Effector memory CD8-positive, alpha-beta T cell (primary cell): ENCODE measurements at places on chromosomes 13 and 19.

DNA sequence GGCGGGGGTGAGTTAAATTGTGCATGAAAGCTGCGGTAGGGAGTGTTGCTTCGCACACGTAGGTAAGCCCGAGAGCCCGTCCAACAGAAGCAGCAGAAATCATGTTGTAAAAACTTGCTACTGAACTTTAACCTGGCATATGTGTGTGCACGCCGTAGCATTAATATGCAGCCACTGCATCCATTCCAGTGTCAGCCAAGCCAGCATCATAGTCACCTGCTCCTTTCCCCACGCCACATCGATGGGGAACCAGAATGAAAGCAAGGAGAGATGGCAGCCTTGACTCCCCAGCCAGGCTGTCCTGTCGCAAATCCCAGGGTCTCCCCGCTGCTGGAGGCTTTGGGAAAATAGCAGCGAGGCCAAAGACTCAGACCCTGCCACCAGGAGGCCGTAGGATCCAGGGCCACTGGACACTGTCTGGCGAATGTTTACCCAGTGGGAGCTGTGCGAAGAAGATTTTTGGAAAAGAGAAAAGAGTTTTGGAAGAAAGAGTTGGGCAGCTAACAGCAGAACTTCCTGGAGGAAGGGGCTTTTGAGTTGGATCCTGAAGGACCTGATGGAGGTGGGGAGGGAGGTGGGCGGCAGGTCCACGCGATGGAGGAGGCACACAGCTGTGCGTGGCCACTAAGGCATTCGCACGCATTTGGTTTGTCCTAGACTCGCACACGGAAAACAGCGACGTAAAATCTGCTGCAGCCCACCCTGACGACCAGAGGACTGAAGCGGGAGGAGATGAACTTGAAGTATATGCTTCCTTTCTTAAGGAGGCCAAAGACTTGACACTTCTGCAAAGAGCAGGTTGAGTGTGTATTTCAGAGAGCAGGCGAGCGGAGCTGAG lies 48.7 kb upstream of the RANBP3 start:
- no peak overlapping the region for H3K27ac ChIP-seq
- H3K4me1 ChIP-seq: no peaks in the 10 kb centered on the region
- no peak overlapping the region for H3K4me3 ChIP-seq
- H3K36me3 ChIP-seq: no peaks in the 10 kb centered on the region
- no peak for DNase-seq
- peaks cover 16% of the 10 kb centered on the region for H3K27me3 ChIP-seq

DNA sequence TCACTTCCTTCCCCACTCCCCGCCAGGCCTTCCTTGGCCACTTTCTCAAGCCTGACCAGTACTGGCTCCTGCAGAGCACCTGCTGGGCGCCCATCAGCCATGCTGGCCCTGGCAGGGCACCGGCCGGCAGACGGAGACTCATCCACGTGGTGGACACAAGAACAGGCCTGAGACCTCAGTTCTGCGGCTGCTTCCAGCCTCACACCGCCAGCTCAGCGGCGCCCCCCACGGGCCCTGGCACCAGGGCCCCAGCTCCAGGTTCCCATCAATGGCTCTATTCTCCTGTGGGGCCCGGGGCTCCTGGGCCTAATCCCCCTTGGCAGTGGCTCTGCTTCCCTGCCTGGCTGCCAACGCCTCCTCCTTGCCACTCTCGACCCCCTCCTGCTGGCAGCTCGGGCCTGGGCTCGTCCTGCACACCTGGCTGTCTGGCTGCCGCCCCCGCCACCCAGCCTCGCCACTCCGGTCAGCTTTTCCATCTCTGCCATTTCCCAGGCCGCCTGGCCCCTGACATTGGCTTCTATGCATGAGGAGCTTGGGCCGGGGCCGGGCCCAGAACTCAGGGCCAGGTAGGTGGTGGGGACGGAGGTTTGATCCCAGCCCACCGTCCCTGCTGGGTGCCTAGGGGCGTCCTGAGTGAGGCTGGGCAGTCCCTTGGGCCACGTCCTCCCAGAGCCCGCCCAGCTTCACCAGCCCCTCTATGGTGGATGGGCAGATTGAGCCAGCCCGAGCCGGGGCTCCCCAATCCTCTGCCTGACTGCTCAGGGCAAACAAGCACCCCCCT lies 6.2 kb downstream of the NDUFA11 start:
- H3K4me3 ChIP-seq: no peak overlapping the region
- H3K27ac ChIP-seq: no peak overlapping the region
- H3K4me1 ChIP-seq: peaks cover 13% of the 10 kb centered on the region
- no peak for DNase-seq
- no peaks in the 10 kb centered on the region for H3K27me3 ChIP-seq
- peaks cover 14% of the 10 kb centered on the region for H3K36me3 ChIP-seq

DNA sequence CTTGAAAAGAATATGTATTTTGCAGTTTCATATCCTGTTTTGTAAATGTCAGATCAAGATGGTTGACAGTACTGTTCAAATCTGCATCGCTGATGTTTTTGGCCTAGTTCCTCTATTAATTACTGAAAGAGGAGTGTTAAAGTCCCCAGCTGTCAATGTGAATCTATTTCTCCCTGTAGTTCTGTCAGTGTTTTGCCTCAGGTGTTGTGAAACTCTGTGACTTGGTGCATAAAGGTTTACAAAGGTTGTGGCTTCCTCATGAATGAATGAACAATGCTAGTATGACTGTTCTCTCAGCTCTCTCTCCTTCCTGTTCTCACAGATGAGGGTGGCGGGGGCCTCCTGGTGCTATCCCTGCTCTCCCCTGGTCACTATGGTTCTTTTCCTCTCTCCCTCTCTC lies 142.4 kb downstream of the MYCBP2 start:
- no peak for DNase-seq
- peak overlapping the region; percentile 72 for H3K27ac ChIP-seq
- H3K4me3 ChIP-seq: no peak overlapping the region
- H3K4me1 ChIP-seq: peaks cover 6% of the 10 kb centered on the region
- H3K36me3 ChIP-seq: peaks cover 82% of the 10 kb centered on the region
- H3K27me3 ChIP-seq: no peaks in the 10 kb centered on the region

DNA sequence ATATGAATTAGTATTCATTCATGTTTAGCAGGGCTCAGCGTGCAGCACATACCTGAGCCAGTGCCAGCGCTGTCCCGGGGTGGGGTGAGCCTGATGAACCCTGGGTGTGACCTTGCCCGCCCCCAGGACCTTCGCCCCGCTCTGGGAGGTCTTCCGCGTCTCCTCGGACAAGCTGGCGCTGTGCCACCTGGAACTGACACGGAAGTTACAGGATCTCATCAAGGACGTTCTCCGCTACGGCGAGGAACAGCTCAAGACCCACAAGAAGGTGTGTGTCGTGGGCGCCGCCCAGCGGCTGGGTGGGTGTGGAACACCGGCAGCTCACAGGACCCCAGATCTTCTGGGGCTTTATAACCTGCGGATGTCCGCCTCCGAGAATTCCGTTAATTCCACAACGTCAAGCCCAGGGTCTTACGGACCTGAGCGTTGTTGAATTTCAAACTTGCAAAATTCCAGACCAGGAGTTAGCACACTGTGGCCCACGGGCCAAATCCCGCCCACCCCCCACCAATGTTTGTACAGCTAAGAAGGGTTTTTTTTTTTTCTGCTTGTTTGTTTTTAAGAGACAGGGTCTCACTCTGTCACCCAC lies 15.4 kb downstream of the FCHO1 start:
- DNase-seq: no peak
- H3K27me3 ChIP-seq: no peaks in the 10 kb centered on the region
- peaks cover 4% of the 10 kb centered on the region for H3K4me1 ChIP-seq

DNA sequence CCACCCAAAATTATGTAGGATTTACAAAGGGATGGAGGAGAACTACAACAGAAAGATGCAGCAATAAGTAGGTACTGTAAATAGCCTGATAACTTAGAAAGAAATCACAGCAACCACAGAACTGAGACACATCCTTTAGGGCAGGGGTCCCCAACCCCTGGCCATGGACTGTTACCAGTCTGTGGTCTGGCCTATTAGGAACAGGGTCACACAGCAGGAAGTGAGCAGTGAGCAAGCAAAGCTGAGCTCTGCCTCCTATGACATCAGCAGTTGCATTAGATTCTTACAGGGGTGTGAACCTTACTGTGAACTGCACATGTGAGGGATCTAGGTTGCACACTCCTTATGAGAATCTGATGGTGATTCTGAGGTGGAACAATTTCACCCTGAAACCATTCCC lies 997.6 kb downstream of the DIAPH3 start:
- H3K27ac ChIP-seq: no peak overlapping the region
- H3K36me3 ChIP-seq: no peaks in the 10 kb centered on the region
- H3K4me1 ChIP-seq: no peaks in the 10 kb centered on the region
- H3K4me3 ChIP-seq: no peak overlapping the region

DNA sequence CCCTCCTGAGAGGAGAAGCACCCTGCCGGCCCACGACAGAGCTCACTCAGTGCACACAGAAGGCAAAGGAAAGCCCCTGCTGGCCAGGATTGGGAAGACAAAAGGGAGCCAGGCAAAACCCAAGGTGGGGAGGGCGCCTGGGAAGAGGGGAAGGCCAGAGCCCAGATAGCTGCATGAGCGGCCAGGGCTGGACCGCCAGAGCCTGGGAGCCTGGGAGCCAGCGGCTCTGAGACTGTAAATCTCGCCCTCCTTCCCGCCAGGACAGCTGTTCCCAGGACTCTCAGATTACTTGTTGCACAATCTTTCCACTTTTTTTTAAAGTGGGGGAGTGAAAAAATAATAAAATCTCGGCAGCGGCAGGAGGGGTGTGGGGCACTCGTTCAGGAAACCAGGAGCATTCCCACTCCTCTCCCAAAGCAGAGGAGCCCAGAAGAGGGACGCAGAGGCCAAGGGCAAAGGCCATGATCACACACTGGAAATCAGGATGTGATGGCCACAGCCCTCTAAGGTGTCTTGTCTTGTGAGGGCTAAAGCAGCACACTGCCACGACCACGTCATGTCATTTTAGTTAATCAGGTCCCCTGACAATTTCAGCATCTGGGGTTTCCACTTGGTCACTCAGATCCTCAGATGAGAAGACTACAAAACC lies 19.6 kb upstream of the EPHX3 start:
- no peak for DNase-seq
- H3K4me3 ChIP-seq: no peak overlapping the region
- H3K4me1 ChIP-seq: no peaks in the 10 kb centered on the region
- H3K27ac ChIP-seq: no peak overlapping the region
- H3K36me3 ChIP-seq: peaks cover 72% of the 10 kb centered on the region

- H3K27ac ChIP-seq: peak overlapping the region; percentile 76
- peak; percentile 15 for DNase-seq
- peaks cover 27% of the 10 kb centered on the region for H3K4me1 ChIP-seq
- peaks cover 11% of the 10 kb centered on the region for H3K36me3 ChIP-seq
Measured at GRCh38 chr19:38538793-38539528, 78.8 kb downstream of the MAP4K1 start.

DNA sequence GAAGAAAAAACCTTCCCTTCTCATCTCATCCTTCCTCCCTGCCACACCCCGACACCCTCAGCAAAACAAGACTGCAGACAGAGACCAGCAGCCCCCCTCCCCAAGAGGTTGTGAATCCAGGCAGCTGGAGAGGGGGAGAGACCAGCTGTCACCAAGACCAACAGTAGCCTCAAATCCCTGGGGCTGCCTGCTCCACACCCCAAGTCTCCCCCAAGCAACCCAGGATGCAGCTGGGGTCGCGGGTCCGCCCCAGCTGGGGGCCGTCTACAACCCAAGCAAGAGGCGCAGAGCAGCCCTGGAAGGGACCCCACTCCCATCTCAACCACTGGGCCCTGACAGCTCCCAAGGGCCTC lies 7.1 kb downstream of the KLF16 start:
- peaks cover 22% of the 10 kb centered on the region for H3K4me1 ChIP-seq
- DNase-seq: no peak
- H3K27ac ChIP-seq: peak overlapping the region; percentile 92
- H3K27me3 ChIP-seq: no peaks in the 10 kb centered on the region
- H3K4me3 ChIP-seq: peak overlapping the region; percentile 84

GRCh38 chr13:70173598-70173959 lies 65.3 kb upstream of the KLHL1 start:
- DNase-seq: no peak
- H3K4me3 ChIP-seq: no peak overlapping the region
- no peaks in the 10 kb centered on the region for H3K36me3 ChIP-seq
- no peak overlapping the region for H3K27ac ChIP-seq
- H3K4me1 ChIP-seq: no peaks in the 10 kb centered on the region

DNA sequence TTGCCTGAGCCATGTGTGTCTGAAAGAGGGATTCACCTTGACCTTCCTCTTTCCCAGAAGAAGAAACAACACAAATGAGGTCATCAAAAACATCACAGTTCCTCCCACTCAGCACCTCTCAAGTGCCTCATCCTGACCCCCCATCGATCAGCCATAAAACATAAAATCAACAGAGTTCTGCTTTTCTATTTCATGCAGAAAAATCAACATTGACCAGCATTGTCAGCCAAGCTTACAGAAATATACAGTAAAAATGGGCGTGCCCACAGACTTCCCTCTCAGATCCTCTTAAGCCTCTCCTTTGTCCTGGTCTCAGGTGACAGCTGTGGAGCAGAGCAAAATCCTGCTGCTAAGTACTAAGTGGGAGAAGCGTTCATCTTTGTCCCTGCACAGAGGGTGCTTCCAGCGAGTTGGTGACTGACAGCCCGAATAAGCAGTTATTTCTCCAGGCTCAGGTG lies 213.3 kb downstream of the OLFM4 start:
- no peaks in the 10 kb centered on the region for H3K27me3 ChIP-seq
- H3K27ac ChIP-seq: no peak overlapping the region
- no peak for DNase-seq
- H3K4me1 ChIP-seq: no peaks in the 10 kb centered on the region
- no peaks in the 10 kb centered on the region for H3K36me3 ChIP-seq

GRCh38 chr19:34979819-34980640 lies 16.0 kb upstream of the ZNF792 start:
- H3K27ac ChIP-seq: no peak overlapping the region
- no peaks in the 10 kb centered on the region for H3K4me1 ChIP-seq
- DNase-seq: no peak
- H3K4me3 ChIP-seq: no peak overlapping the region
- no peaks in the 10 kb centered on the region for H3K36me3 ChIP-seq

- no peak for DNase-seq
- peaks cover 5% of the 10 kb centered on the region for H3K36me3 ChIP-seq
- no peak overlapping the region for H3K4me3 ChIP-seq
- H3K27me3 ChIP-seq: no peaks in the 10 kb centered on the region
- no peaks in the 10 kb centered on the region for H3K4me1 ChIP-seq
- H3K27ac ChIP-seq: no peak overlapping the region
Measured at GRCh38 chr13:48476686-48477085, 56.2 kb downstream of the RCBTB2 start.

GRCh38 chr13:21124852-21125251 lies 51.5 kb downstream of the SKA3 start:
- no peak overlapping the region for H3K27ac ChIP-seq
- H3K4me1 ChIP-seq: no peaks in the 10 kb centered on the region
- H3K27me3 ChIP-seq: peaks cover 4% of the 10 kb centered on the region
- no peak for DNase-seq
